ENCODE measurements at places on chromosomes 7 and 10.

GRCh38 chr10:93994438-93994801, 689 bp downstream of the PLCE1 start:
- DNase-seq = no peak

GRCh38 chr10:97444212-97444611, 1.6 kb downstream of the EXOSC1 start:
- DNase-seq = no peak

DNA sequence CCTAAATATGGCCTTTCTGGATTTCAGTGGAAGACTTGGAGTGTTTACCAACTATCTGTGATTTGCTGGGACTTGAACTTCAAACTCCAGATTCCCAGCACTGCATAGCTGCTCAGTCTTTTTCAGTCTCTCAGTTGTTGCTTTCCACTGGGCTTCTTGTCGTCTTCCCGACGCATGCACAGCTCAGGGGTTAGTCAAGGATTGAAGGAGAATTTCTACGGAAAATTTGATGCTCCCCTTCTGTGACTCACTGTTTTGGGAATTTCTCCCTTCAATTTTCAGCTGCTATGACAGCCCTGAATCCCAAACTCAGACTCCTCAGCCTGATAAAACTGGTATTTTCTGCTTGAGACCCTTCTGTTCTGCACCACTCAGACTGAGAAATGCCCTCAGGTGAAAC, 91.7 kb downstream of the CYP26A1 start:
- no peak for DNase-seq

GRCh38 chr7:74051193-74051592, 23.2 kb downstream of the ELN start:
- DNase-seq = no peak

GRCh38 chr10:75042292-75042974, 69.0 kb upstream of the SAMD8 start:
- DNase-seq = peak; percentile 12

GRCh38 chr10:90813594-90814365, 44.1 kb downstream of the HTR7 start:
- DNase-seq = no peak

DNA sequence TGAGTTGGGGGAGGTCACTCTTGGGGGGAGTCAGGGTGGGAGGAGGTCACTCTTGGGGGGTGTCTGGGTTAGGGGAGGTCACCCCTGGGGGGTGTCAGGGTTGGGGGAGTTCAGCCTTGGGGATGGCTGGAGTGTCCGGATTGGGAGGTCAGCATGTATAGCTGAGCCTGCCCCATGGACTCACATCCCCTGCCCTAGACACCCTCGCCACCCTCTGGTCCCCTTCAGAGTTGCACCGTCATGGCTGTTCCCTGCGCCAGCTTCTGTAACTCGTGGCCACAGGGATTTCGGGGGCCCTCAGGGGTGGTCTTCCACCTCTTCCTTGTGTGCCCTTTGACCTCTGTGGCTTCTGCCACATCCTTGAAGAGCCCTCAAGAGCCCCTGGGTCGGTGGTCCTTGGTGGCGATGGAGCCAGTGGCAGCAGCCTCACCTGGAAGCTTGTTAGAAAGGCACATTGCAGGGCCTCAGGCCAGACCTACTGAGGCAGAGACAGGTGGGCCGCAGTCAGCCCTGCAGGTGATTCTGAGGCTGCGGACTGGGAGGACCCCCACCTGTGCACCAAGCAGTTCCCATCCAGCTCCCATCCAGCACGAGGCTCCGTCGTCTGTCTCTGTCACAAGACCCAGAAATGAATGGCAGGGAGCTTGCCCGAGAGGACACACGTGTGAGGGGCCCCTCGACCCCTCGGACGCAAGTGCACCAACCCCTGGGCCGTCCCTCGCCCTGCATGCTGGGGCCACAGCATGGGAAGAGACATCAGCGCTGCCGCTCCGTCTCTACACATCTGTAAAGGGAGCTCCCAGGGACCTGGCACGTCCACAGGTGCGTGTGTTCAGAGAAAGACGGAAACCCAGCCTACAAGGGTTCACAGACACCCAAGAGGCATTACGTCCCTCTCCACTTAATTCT, 44.7 kb upstream of the SUN1 start:
- DNase-seq = no peak

DNA sequence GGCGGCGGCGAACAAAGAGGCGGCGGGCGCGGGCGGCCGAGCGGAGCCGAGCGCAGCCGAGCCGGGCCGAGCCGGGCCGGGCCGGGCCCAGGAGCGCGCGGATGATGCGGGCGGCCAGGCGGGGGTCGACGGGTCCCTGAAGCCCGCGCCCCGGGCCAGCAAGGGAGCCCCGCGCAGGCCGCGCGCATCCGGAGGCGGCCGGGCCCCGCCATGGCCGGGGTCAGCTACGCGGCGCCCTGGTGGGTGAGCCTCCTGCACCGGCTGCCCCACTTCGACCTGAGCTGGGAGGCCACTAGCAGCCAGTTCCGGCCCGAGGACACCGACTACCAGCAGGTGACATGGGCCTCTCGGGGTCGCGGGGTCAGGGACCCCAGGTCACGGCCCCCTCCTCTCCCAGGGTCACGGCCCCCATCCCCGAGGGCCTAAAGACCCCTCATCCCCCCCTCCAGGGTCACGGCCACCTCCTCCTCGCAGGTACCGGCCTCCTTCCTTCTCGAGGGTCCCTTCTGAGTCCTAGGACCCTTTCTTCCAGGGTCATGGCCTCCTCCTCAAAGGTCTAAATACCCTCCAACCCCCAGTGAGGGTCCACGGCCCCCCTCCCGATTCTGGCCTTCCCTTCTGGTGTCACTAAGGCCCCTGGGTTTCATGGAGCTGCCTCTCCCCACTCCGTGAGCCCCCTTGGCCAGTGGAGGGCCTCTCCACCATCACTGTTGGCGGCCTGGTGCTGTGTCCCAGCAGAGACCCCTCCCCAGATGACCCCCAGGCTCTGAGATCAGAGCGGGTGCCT, at the start of gene TTYH3:
Gene TTYH3, plus strand, starts transcription at position 41 of the 787 bp plus-strand sequence. Its CDS starts 170 bp downstream, at position 211.
- DNase-seq = no peak

GRCh38 chr10:80453056-80453841, 861 bp upstream of the TSPAN14 start:
- DNase-seq = no peak

- no peak for DNase-seq
These were observed 167.9 kb upstream of the PRSS1 start for GRCh38 chr7:142581341-142581740.

- DNase-seq = no peak
These were observed 24.8 kb upstream of the SFMBT2 start for GRCh38 chr10:7435674-7436073.

GRCh38 chr10:59393349-59393748, 31.0 kb upstream of the FAM13C start:
- DNase-seq = peak; percentile 56

Data from brain microvascular endothelial cell (primary cell).